ENCODE measurements at places on chromosomes 12 and 14.

DNA sequence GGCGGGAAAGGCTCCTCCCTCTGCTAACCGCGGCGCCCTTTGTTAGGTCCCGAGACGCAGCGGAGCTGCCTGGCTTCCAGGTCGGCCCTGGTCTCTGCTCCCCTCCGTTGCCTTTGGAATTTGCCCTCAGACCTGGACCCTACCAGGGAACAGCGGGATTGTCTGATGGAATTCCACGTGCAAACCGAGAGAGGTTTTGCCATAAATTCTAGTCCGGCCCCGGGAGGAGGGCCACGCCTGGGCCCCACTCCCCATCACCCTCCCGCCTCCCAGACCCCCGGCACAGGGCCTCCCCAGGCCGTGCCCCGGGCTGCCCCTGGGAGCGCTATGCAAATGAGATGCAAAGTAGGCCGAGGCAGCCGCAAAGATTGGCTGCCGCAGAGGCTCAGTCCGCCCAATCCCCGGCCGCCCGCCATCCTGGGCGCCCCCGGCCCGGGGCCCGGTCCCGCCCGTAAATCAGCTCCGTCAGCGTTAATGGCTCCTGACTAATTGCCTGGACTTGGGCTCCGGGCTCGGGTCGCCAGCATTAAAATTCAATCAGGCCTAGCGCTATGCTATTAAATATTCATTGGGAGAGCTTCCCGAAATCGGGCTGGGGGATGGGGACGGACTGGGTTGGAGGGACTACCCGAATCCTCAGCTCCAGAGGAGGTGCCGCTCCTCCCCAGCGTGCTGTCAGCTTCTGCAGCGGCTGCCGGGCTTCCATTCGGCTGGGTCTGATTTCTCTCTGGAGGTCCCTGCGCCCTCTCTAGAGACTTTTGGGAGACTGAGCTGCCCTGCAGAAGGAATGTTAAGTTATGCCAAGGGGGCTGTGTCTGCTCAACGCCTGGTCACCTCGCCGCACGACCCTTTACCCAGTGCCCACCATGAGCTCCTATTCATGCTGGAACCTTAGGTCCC, 15.7 kb upstream of the FIGNL2 start:
- DNase-seq = no peak

- no peak for DNase-seq
These were observed 50.6 kb downstream of the BCL11B start for GRCh38 chr14:99221445-99221844.

GRCh38 chr14:98369344-98369743, 902.7 kb downstream of the BCL11B start:
- no peak for DNase-seq

- DNase-seq = no peak
These were observed 213.2 kb downstream of the C12orf50 start for GRCh38 chr12:87815771-87816585.

All from B cell (primary cell).